ENCODE measurements at places on chromosomes 11 and 22. TPM values are rescaled to one million over a fixed set of nuclear protein-coding genes. Genes with fewer than 3 reads are reported as not detected.

DNA sequence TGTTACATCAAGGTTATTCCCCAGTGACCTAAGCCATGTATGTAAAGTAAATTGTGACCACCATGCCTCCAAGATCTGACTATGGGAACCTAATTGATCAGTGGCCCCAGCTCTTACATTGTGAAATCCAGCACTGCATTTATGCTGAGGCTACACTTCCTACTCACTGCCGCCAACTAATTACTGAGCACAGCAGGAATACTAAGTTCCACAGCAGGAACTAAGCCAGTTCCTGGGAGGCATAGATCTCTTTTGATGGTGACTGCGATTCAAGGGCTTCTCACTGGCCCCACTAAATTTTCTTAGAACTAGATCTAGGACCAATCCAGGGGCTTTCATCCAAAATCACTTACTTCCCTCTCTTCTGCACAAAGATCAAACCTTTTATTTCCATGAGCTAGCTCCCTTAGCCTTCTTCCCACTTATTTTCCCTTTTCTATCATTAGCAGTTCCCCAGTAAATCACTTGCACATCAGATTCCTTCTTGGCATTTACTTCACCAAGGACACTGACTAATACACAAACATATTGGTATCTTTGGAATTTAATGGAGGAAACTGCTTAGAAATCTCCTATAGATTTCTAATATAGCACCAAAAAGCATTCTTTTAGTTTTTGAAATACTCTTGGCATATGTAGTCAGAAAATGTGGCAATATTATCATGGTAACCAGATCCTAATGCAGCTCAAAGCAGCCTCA, 46.0 kb downstream of the CNTN5 start:
- no peaks in the 10 kb centered on the region for H3K36me3 ChIP-seq
- H3K27ac ChIP-seq: no peak overlapping the region
- H3K4me3 ChIP-seq: no peak overlapping the region

DNA sequence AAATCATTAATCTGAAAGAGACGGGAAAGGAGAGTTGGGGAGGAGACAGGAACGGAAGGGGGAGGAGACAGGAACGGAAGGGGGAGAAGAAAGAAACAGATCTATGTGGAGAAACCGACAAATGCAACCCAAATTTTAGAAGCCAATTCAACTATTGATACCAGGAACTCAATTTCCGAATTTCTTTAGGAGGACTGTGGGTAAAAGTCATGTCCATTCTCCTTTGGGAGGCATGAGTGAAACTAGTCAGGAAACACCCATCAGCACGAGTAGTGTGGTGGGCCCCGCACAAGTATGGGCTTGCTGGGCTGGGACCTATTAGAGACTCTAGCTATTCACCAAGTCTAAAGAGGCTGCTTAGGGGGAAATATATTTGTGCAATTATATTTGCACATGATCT, 18.1 kb downstream of the ANO3 start:
- H3K36me3 ChIP-seq: no peaks in the 10 kb centered on the region
- H3K27me3 ChIP-seq: no peaks in the 10 kb centered on the region
- no peak overlapping the region for H3K27ac ChIP-seq
- DNase-seq: no peak
- no peak overlapping the region for H3K4me3 ChIP-seq

GRCh38 chr22:40665312-40665711, 14.0 kb upstream of the MCHR1 start:
- no peak overlapping the region for H3K27ac ChIP-seq
- DNase-seq: no peak
- H3K4me1 ChIP-seq: peaks cover 26% of the 10 kb centered on the region
- H3K27me3 ChIP-seq: no peaks in the 10 kb centered on the region
- H3K36me3 ChIP-seq: peaks cover 2% of the 10 kb centered on the region

DNA sequence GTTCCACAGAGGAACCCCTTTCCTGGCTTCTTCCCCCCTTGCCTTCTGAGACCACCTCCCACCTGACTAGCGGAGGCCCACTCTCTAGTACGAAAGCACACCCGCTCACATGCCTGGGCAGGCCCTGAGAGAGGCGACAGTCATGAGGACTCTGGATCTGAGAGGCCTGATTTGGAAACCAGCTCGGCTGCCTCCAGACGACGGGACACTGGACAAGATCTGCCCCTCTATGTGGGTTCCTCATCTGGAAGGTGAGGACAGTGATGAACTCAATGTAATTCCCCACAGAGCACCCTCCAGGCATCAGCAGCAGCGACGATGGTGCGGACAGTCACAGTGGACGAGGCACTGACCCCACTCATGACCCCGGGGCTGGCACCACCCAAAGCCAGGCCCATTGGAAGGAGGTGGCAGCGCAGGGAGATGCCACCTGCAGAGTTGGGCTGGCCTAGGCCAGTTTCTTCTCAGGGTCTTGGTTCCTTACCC, 7.5 kb downstream of the SULT4A1 start:
- H3K27ac ChIP-seq: no peak overlapping the region
- no peaks in the 10 kb centered on the region for H3K4me1 ChIP-seq
- no peaks in the 10 kb centered on the region for H3K36me3 ChIP-seq
- H3K4me3 ChIP-seq: no peak overlapping the region
- H3K27me3 ChIP-seq: peaks cover 7% of the 10 kb centered on the region
- DNase-seq: no peak

DNA sequence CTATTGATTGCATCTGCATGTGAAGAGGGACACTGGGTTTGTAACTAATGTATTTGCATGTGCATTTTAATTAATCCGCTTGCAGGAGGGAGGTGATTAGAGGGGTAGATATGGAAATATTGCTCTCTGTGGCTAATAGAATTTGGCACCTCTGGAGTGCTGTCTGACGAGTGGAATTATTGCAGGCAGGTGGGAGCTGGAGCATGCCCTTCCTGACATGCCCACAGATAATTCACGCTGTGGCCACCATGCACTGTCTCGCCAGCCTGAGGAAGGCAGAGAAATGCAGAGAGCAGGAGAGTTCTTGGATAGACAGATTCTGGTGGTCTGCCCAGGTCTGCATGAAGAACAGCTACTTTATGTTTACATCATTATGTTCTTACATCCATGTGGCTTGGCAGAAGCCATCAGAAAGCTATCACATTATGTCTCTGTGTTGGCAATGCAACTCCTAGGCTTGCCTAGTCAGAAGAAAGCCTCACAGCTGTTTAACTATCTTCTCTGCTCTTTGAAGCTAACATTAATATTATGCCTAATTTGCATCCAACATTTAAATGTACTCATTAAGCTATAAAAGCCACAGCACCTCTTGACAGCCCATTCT, 89.4 kb upstream of the DRD2 start:
- no peak for DNase-seq
- H3K36me3 ChIP-seq: no peaks in the 10 kb centered on the region
- H3K27me3 ChIP-seq: peaks cover 12% of the 10 kb centered on the region
- no peaks in the 10 kb centered on the region for H3K4me1 ChIP-seq
- no peak overlapping the region for H3K4me3 ChIP-seq

GRCh38 chr11:81579339-81579738, 1154.3 kb downstream of the FAM181B start:
- no peaks in the 10 kb centered on the region for H3K4me1 ChIP-seq
- no peak for DNase-seq
- H3K36me3 ChIP-seq: no peaks in the 10 kb centered on the region
- no peaks in the 10 kb centered on the region for H3K27me3 ChIP-seq

DNA sequence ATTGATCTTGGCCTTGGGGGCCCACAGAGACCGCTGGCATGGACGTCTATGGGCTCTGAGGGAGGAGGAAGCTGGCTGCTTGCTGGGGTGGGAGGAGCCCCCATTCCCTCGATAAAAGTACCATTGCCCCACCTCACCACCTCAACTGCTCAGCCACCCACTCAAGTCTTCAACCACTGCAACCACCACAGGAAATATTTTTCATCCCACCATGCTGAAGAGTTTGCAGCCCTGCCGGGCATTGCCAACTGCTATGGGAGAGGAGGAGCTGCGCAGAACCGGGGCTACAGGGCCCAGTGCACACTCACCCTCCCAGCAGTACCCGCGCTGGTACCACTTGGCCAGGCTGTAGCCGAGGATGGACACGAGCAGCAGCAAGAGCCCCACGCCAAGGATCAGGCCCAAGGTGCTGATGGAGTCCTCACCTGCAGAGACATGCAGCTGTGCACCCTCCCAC, 29.2 kb downstream of the IL10RA start:
- DNase-seq: peak; percentile 59
- H3K27me3 ChIP-seq: no peaks in the 10 kb centered on the region
- H3K4me3 ChIP-seq: peak overlapping the region; percentile 57
- peaks cover 37% of the 10 kb centered on the region for H3K36me3 ChIP-seq

GRCh38 chr11:93295921-93296575, 34.5 kb upstream of the DEUP1 start:
- no peak overlapping the region for H3K27ac ChIP-seq
- H3K36me3 ChIP-seq: no peaks in the 10 kb centered on the region
- H3K4me1 ChIP-seq: no peaks in the 10 kb centered on the region
- no peak overlapping the region for H3K4me3 ChIP-seq
- H3K27me3 ChIP-seq: peaks cover 2% of the 10 kb centered on the region
- no peak for DNase-seq

DNA sequence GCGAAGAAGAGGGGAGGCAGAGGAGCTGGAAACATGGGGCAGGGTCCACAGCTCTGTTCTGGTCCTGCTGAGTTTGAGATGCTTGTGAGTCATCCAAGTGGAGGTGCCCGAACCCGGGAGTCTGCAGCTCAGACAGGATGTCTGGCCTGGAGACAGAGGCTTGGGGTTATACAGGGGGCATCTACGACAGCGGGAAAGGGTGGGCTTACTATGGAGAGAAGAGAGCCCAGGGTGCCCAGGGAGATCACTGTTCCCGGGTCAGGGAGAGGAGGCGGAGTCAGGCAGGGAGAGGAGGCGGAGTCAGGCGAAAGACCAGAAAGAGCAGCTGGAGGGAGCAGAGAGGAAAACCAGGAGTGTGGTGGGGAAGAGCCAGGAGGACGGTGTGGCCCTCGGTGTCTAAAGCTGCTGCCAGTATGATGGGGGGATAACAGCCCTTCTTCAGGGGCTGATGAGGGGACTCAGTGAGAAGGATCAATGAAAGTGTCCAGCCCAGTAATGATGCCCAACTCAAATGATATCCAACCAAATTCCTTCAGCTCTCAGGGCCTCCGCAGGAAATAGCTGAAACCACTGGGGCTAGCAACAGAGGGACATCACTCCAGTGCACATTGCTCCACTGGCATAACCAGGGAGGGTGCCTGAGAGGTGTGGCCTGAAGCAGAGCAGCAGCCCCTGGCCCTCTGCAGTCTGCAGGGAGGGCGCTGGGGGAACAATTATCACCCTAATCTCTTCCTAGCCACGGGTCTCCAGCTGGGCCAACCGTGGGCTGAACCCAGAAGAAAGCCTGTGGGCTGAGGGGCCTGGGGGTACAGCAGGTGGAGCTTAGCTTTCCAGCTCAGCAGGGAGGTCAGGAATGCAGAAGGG, 2.6 kb upstream of the LTBP3 start:
- H3K27me3 ChIP-seq: no peaks in the 10 kb centered on the region
- peaks cover 2% of the 10 kb centered on the region for H3K36me3 ChIP-seq
- H3K4me3 ChIP-seq: no peak overlapping the region
- peaks cover 44% of the 10 kb centered on the region for H3K4me1 ChIP-seq

GRCh38 chr22:22698263-22698750, 53.9 kb downstream of the GGTLC2 start:
- H3K36me3 ChIP-seq: no peaks in the 10 kb centered on the region
- no peak for DNase-seq
- no peak overlapping the region for H3K4me3 ChIP-seq
- no peaks in the 10 kb centered on the region for H3K4me1 ChIP-seq
- H3K27me3 ChIP-seq: peaks cover 4% of the 10 kb centered on the region

DNA sequence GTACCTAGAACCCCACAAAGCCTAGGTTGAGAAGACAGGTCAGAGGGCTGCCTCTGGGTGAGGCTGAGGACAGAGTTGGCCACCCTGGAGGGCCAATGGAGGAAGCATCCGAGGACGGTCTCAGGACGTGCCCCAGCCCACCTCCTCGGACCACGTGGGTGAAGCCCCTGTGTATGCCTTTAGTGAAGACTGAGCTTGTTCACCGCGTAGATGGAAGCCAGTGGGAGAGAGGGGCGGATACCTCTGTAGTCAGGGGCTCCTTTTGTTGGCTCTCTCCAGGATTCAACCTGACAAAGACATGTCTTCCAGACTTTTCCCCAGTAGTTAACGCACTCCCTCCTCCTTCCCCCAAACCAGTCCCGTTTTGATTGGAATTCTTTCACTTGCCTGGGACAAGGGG, 110.7 kb downstream of the ZBTB16 start:
- DNase-seq: no peak
- no peak overlapping the region for H3K4me3 ChIP-seq
- H3K27ac ChIP-seq: no peak overlapping the region
- no peaks in the 10 kb centered on the region for H3K27me3 ChIP-seq

DNA sequence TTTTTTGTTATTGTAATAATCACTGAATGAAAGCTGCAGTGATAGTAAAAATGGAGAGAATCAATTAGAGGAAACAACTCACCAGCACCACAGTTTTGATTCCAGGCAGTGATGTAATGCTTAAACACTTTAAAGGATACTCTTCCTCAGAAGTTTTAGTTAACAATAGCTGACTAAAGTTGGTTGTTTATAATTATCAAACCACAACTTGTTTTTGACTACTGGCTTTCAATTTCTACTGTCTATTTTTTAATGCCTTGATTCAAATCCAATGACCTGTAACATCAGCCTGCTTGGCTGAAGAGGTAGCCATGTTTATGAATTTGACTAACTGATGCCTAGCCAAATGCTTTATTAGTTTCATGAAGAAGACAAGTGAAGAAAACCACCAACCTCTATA, 18.2 kb upstream of the CASP12 start:
- no peaks in the 10 kb centered on the region for H3K27me3 ChIP-seq
- H3K36me3 ChIP-seq: peaks cover 1% of the 10 kb centered on the region
- no peak for DNase-seq
- peaks cover 36% of the 10 kb centered on the region for H3K4me1 ChIP-seq
- peak overlapping the region; percentile 81 for H3K4me3 ChIP-seq

DNA sequence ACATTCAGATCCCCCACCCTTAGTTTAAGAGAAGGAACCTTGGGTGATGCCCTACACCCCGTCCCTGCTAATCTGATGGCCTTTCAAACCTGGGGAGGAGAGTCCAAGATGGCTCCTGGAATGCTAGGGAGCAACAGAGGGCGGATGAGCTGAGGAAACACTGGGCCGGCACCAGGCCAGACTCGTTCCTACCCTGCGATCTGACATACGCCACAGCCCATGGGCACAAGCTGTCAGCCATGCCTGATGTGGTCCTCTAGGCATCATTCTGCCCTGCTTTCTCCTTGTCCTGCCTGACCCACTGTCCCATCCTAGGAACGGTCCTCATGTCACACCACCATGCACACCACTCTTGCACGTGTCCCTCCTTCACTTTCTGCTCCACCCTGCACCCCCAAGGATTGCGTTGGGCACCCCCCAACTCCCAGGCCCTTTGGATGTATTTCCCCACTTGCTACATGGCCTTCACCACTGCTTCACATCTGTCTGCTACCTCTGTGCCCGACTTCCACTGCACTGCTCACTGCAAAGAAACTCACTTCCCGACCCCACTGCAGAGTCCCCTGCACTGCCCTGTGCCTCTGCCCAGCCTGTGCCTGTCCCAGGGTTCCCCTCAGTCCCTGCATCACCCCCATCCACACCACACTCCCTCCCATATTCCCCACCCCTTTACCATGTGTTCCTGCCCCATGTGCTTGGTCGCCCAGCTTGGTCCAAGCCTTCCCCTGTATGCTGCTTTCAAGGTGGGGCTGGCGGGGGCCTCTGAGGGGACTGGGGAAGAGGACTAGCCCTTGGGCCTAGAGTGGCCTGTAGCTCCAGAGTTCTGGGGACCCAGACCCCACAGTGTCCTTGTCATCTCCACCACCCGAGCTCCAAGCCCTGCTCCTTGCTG, 29.2 kb downstream of the USP35 start:
- no peak overlapping the region for H3K27ac ChIP-seq
- H3K27me3 ChIP-seq: no peaks in the 10 kb centered on the region
- H3K4me3 ChIP-seq: no peak overlapping the region
- peaks cover 22% of the 10 kb centered on the region for H3K4me1 ChIP-seq

GNAZ gene
- 0.83 TPM for total RNA-seq

VWCE gene
- 12.4 TPM for total RNA-seq

TRIM29 gene
- total RNA-seq: not detected

Data from activated CD4-positive, alpha-beta T cell treated with anti-CD3 and anti-CD28 coated beads, Interleukin-2, amount 10 ng/mL, durations not matched to agents 24 days and 14 days (primary cell).